ENCODE measurements at places on chromosomes 4 and X.

GRCh38 chr4:71711044-71711984, 72.6 kb downstream of the GC start:
- DNase-seq = no peak

DNA sequence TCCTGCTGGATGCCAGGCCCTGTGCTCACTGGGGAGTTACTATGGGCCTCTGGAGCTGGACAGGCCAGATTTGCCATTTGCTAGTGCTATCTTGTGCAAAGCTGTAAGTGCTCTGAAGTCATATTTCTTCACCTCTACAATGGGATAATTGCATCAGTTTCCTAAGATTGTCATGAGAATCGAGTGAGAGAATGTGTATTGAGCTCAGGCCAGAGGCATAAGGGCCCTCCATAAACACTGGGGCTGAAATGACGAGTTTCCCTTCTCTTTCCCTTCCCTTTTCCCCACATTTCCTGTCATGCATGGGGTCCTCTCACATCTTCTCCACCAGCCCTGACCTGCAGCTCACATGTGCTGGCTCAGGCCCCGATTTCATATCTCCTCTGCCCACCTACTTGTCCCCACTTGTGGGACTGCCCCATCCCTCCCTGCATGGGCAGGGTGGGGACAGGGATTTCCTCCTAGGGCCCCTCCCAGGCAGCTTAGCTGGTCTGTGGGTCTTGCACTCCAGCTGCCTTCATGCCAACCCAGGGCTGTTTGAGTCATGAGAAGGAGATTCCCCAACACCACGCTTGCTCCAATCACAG, 358.8 kb downstream of the MID1IP1 start:
- DNase-seq = no peak

DNA sequence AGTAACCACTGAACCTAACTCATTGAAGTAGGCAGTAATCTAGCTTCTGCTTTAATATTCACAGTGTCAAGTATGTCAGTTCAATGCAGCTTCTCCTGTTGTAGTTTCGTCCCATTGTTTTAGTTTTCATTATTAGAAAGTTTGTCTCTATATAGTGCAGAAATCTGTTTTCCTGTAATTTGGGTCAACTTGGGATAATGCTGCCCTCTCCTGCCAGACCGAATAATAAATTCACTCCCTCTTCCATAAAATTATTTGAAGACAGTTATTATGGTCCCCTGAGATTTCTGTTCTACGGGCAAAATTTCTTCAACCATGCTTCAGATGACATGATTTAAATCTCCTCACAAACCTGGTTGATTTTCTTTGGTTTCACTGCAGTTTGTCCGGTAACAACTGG, 4.6 kb upstream of the LUZP4 start:
- DNase-seq = no peak

- no peak for DNase-seq
These were observed 1160.6 kb upstream of the AGA start for GRCh38 chr4:178602833-178603232.

GRCh38 chr4:37674439-37674838, 11.7 kb downstream of the RELL1 start:
- no peak for DNase-seq

GRCh38 chr4:155094201-155094820, 114.1 kb upstream of the NPY2R start:
- no peak for DNase-seq

DNA sequence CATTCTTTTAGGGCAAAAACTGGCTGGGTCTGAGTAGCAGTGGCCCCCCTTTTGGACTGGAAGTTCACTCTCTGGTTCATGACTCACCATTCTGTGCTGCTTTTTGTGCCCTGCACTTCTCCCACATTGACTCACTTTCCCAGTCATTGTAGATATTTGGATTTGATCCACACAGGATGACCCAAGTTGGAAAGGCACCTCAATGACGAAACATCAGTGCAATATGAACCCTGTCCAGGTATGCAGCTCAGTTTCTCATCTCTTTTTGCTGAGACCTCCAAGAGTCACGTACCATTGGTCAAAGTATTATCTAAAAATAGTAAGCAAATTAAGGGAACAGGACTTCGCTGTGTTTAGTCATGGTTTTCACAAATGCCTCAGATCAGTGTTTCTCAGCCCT, 92.7 kb downstream of the CBLL2 start:
- DNase-seq = no peak

GRCh38 chr4:148288448-148288847, 153.8 kb downstream of the NR3C2 start:
- no peak for DNase-seq

DNA sequence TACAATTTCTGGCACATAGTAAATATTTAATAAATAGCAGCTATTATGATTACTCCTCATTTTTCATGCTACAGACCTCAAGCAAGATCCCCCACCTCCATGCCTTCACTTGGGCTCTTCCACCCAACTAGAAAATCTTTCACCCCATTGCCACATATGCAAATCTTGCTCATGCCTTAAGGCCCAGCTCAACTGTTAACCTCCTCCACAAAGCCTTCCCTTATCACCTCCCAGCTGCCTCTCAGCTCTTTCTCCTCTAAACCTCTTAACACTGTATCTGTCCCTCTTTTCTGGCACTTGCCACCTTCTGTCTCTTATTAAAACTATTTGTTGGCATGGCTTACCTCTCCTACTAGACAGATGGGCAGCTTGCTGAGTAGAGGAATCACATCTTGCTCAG, 51.5 kb downstream of the PJA1 start:
- DNase-seq = no peak

GRCh38 chr4:15400226-15400625, 27.6 kb upstream of the C1QTNF7 start:
- DNase-seq = no peak

DNA sequence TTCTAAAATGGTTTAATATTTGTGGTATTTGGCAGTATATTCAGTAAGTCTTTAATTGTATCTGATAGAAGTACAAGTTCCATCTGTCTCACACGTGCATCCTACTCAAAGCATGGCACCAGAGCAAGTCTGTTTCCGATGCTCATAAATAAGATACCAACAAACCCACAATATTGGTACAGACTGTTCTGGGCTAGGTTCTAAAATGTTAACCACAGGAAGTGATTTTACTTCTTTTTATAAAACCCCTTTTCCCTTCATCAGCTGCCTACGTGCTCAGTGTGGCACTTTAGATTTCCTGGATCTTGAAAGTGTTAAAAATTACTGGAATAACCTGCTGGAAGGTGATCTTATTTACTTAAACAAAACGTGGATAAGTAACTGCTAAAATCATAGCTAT, 165.1 kb downstream of the CFAP299 start:
- DNase-seq = no peak

DNA sequence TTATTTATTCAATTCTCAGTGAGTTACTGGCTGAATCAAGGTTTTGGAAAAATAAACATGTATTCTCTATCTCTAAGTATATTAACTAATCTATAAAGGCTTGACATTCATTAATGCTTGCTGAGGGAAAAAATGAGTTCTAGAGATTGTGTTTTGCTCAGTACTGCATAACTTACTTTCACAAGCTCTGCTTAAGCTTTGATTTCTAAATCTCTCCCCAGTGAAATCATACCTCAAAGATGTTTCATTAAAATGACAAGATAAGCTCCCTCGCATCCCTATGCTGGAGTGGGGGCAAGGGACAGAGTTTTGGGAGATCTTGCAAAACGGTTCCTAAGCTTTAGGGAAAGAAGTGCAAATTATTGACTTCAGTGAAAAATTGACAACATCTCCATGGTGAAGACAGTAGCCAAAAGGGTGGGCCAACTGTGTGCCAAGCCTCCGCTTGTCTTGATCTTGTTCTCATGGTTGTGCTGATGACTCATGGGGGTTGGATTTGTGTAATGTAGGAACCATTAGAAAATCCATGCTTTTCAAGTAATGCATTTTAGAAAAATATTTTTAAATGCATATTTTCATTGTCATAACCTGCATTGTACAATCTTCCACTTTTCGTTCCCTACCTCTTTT, 521.4 kb downstream of the RPA4 start:
- DNase-seq = no peak

GRCh38 chr4:123505095-123506010, 108.8 kb downstream of the SPRY1 start:
- no peak for DNase-seq

DNA sequence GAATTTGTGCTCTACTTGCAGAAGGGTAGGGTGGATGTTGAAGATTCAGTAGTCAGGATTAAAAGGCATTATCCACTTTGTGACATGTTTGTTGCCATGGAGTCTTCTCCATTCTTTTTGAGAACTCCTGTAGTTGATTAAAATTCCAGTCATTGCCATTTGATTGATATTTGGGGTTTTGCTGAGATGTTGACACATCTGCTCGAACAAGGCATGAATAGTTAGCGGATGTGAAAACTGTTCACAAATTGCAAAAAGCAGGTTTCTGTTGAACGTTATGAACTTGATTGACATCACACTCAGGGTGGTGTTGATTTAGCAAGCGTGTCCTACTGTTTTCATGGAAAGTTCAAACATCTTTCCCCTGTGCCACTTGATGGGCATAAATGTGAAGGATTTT, 16.9 kb downstream of the LIMCH1 start:
- DNase-seq = no peak

- DNase-seq = no peak
These were observed 16.2 kb downstream of the UBE2K start for GRCh38 chr4:39714166-39714565.

GRCh38 chr4:6963139-6963611, 53.5 kb downstream of the TBC1D14 start:
- DNase-seq = no peak

DNA sequence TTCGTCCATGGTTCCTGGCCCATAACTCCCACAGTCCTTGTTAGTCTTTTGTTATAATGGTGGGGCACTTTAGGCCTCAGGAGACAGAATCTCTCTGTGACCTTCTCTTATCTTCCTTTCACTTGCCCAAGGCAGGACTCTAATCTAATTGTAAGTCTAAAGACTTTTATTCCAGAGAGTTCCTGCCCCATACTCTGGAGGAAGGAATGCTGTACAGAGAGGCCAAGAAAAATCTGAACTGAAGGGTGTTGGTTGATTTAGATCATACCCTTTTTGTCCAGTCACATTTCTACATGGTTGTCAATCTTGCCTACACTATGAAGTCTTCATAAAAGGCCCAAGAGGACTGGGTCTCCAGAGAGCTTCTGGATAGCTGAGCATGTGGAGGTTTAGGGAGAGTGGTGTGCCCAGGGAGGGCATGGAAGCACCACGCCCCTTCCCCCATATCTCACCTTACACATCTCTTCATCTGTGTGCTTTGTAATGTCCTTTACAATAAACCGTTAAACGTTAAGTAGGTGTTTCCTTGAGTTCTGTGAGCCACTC, 84.5 kb downstream of the AFF1 start:
- no peak for DNase-seq

GRCh38 chr4:153341575-153342090, 2.9 kb upstream of the MND1 start:
- no peak for DNase-seq

DNA sequence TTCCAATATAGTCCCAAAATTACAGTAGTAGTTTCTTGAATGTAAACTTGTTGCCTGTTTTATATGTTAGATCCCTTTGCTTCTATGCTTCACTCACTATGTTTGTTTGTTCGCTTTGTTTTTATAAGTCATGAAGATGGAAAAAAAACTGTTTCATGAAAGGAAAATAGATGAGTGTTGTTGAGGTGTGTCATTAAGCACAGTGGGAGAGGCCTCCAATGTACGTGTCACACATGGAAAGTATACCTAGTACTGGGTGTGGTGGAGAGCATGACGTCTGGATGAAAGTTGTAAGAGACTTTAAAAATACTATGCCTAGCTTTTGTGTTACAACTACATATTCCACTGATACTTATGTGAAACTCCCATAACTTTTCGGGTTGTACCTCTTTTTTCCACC, 28.4 kb downstream of the PLS3 start:
- DNase-seq = no peak

GRCh38 chrX:39819921-39820849, 277.6 kb downstream of the BCOR start:
- DNase-seq = no peak

DNA sequence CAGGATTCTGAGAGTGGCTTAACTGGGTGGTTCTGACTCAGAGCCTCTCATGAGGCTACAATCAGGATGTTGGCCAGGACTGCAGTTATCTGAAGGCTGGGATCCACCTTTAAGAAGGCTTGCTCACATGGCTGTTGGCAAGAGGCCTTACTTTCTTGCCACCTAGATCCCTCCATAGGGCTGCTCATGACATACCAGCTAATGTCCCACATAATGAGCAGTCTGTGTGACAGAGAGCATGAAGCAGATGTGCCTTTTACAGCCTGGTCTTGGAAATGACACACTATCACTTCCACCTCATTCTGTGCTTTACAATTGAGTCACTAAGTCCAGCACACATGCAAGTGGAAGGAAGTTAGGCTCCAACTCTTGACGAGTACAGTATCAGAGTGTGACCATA, 4.3 kb upstream of the RBM3 start:
- no peak for DNase-seq

- no peak for DNase-seq
These were observed 84.6 kb downstream of the TSPAN5 start for GRCh38 chr4:98573791-98574190.

DNA sequence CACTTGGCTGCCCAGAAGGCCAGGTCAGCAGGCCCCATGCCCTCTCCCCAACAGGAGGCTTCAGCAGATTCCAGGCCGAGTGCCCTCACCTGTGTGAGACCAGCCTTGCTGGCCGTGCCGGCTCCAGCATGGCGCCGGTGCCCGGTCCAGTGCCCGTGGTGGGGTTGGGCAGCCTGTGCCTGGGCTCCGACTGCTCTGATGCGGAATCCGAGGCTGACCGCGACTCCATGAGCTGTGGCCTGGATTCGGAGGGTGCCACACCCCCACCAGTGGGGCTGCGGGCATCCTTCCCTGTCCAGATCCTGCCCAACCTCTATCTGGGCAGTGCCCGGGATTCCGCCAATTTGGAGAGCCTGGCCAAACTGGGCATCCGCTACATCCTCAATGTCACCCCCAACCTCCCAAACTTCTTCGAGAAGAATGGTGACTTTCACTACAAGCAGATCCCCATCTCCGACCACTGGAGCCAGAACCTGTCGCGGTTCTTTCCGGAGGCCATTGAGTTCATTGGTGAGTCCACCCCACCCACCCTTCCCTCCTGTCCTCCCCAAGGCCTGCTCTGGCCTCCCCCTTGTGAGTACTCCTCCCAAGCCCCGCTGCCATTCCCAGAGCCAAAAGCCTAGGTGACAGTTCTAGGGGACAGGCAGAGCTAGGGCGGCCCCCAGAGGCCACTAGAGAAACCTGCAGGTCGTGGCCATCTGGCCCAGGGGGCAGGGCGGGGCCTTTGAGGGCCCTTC, 2.3 kb downstream of the DUSP9 start:
- DNase-seq = no peak

DNA sequence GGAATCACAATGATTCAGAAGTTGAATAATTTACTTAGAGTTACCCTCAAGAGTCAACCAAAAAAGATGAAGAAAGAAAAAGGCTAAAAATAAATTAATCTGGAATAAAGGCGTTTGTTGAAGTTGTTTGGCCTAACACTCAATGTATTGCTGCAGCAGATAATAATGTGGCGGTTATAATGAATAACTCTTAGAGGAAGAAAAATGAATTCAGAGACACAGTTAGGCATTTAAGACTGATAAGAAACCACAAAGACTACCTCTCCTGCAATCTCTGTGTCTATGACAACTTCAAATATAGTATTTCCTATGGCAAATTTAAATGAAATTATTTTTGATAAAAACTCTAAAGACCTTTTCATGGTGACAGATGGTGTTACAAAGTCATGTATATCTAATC, 1369.1 kb upstream of the AGA start:
- DNase-seq = no peak

Data from activated T-helper 1 cell treated with anti-CD3 and anti-CD28 coated beads, Interleukin-2, amount 50 U/mL, for 16 hours (primary cell).